ENCODE measurements at places on chromosomes 5 and 9. TPM values are rescaled to one million over a fixed set of nuclear protein-coding genes. Genes with fewer than 3 reads are reported as not detected.

CCDC192 gene
- total RNA-seq = not detected

CDKN2B gene
- total RNA-seq = 74.0 TPM

GARIN3 gene
- total RNA-seq = not detected

LRRC26 gene
- total RNA-seq = not detected

CNTLN gene
- total RNA-seq = 8.9 TPM

SPINK7 gene
- not detected for total RNA-seq

ARSB gene
- 25.2 TPM for total RNA-seq

PTGES gene
- total RNA-seq = 162 TPM

RLN2 gene
- total RNA-seq = not detected

HTR4 gene
- total RNA-seq = not detected

LRRC19 gene
- not detected for total RNA-seq

GABRB2 gene
- total RNA-seq = 0.30 TPM

GRIN3A gene
- total RNA-seq = not detected

IFNB1 gene
- 0.30 TPM for total RNA-seq

PCDHB10 gene
- 0.42 TPM for total RNA-seq

SH3PXD2B gene
- 51.0 TPM for total RNA-seq

GSN gene
- 509 TPM for total RNA-seq

PRRX2 gene
- total RNA-seq = 0.59 TPM

IRX1 gene
- not detected for total RNA-seq

WNK2 gene
- total RNA-seq = not detected

PKD2L2 gene
- total RNA-seq = not detected

MARCHF3 gene
- total RNA-seq = 58.2 TPM

TPM2 gene
- total RNA-seq = 1,826 TPM

All from smooth muscle cell of the umbilical artery (primary cell).